ENCODE measurements at places on chromosomes 12 and 14.

- no peak for DNase-seq
Observed at GRCh38 chr12:70197345-70197744, 45.9 kb upstream of the CNOT2 start.

DNA sequence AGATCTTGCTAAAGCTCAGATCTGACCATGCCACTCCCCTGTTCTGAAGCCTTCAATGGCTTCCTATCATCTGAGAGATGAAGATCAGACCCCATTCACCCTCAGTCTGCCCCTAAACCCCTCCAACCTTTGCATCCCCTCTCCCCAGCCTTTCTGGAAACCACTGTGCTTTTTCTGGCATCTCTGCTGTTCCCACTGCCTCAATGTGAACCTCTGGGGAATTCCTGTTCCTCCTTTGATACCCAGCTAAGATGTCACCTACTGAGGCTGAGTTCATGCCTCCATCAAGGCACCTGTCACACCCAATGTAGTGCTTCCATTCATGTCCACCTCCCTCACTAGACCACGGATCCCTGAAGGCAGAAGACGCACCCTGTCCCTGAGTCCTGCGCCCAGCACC is 19.3 kb downstream of the CYP46A1 start:
- DNase-seq = no peak

DNA sequence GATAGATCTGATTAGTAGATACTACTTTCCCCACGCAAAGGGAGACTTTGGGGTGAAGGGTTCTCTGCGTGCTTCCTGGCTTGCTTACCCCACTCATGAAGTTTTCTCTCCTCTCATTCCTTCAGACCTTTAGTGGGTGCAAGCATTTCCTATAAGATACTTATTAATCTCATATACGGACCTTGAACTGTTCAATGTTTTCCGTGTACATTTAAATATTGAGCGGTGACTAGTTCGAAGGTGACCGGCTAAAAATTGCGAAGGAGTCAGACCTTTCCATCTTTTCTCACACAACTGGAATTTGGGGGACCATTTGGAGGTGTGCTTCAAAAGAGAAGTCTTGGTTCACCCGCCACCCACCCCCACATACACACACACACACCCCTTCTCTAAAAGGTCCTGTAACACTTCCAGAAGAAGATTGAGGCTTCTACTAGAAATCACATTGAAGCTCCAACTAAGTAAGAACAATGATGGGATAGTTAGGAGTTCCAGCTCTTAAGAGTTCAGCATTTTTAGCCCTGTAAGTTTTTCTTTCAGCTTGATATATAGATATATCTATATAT is 6.1 kb upstream of the FOXG1 start:
- DNase-seq = no peak

DNA sequence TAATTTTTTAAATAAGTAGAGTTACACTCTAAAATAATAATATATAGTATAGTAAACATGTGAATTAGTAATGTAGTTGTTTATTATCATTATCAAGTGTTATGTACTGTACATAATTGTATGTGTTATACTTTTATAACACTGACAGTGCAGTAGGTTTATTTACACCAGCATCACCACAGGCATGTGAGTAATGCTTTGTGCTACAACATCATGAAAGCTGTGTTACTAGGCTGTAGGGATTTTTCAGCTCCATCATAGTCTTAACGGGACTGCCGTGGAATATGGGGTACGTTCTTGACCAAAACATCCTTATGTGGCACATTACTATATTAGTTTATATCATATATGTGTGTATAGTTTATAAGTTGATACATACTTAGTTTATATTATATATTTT is 8.6 kb downstream of the FNTB start:
- DNase-seq = no peak

DNA sequence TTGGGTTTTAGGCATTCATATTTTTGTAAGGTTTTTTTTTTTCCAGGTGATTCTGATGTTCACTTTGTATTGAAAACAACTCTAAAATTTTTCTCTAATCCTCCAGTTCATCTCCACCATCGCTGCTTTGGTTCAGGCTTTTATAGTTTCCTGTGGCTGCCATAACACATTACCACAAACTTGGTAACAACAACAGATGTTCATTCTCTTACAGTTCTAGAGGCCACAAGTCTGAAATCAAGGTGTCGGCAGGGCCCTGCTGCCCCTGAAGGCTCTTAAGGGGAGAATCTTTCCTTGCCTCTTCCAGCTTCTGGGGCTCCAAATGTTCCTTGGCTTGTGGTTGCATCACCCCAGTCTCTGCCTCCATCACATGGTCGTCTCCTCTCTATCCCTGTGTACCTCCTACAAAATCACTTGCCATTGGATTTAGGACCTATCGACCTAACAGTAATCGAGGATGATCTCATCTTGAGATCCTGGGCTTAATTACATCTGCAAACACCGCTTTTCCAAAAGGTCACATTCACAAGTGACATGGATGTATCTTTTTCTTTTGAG is 55.2 kb downstream of the PELI2 start:
- no peak for DNase-seq

GRCh38 chr14:96136371-96137005 is 68.2 kb upstream of the BDKRB2 start:
- DNase-seq = no peak

GRCh38 chr12:131012279-131013069 is 58.8 kb downstream of the ADGRD1 start:
- DNase-seq = no peak

GRCh38 chr12:38289396-38289795 is 27.2 kb upstream of the ALG10B start:
- DNase-seq = no peak

GRCh38 chr12:9064201-9064814 is 51.4 kb downstream of the A2M start:
- no peak for DNase-seq

DNA sequence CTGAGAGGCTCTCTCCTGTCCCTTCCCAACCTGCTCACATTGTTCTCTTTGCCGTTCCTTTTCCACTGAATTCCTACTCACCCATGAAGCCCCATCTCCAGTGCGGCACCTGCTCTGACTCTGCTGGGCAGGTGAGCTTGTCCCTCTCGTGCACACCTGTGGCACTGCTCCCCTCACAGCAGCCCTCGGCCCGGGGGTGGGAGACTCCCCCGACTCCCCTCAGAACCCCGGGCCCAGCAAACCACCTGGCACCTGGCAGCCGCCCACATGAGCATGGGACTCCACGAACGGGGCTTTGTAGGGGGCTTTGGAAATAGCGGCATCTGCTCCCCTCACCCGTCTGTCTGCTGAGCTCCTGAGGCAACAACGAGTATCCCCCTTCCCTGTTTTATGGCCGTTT is 162.4 kb upstream of the PRMT8 start:
- DNase-seq = no peak

- no peak for DNase-seq
Observed at GRCh38 chr12:6281081-6281809, 29.2 kb upstream of the PLEKHG6 start.

DNA sequence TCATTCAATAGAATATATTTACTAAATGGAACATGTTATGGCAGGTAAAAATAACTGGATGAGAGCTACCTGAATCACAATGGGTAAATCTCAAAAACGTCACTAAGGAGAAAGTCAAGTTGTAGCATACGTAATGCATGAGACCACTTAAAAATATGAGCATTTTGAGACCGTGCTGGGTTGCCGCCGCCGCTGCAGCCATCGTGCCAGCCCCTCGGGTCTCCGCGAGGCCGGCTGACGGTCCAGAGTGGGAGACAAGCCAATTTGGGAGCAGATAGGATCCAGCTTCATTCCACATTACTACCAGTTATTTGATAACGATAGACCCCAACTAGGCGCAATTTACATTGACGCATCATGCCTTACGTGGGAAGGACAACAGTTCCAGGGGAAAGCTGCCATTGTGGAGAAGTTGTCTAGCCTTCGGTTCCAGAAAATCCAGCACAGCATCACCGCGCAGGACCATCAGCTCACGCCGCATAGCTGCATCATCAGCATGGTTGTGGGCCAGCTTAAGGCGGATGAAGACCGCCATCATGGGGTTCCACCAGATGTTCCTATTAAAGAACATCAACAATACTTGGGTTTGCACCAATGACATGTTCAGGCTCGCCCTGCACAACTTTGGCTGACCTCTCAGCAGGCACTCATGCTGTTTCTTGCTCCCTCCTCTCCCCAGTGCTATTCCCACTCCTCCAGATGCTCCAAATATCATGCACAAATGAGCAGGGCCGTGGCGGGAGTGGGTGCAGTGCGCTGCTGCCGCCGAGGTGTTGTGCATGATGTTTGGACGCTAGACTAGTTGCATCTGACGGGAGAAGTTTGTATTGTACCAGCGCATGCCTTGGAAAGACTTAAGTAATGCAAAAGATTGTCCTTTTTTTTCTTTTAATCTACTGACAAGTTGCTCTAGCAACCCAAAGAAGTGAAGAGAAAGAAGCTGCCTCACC is 6.3 kb upstream of the BRMS1L start:
- DNase-seq = no peak

DNA sequence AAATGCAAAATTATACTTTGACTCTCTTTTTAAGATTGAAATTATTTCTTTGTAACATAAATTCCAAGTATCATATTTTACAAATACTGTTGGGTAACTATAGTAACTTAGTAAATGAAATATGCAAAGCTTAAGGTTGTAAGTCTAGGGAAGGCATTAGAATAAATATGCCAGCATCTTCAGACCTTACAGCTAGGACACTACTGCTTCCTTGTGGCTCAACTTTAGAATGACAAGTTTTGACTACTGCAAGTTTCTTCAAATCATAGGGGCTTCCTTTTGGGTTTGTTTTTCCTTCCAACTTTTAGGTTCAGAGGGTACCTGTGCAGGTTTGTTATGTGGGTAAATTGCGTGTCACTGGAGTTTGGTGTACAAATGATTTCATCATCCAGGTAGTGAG is 17.7 kb upstream of the ANP32D start:
- peak; percentile 4 for DNase-seq

DNA sequence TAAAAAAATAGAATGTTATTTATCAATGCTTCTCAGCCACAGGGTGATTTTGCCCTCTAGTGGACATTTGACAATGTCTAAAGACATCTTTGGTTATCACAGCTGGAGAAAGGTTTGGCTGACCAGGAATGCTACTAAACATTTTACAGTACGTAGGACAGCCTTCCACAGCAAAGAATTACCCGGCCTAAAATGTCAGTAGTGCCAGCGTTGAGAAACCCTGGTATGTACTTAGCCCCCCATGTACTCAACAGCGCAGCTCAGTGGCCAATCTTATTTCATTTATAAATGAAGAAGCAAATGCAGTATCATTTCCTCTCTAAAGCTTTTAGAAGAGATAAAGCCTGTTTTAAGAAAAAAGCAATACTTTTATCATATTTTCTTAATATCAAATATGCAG is 5.8 kb downstream of the MARK3 start:
- DNase-seq = no peak

DNA sequence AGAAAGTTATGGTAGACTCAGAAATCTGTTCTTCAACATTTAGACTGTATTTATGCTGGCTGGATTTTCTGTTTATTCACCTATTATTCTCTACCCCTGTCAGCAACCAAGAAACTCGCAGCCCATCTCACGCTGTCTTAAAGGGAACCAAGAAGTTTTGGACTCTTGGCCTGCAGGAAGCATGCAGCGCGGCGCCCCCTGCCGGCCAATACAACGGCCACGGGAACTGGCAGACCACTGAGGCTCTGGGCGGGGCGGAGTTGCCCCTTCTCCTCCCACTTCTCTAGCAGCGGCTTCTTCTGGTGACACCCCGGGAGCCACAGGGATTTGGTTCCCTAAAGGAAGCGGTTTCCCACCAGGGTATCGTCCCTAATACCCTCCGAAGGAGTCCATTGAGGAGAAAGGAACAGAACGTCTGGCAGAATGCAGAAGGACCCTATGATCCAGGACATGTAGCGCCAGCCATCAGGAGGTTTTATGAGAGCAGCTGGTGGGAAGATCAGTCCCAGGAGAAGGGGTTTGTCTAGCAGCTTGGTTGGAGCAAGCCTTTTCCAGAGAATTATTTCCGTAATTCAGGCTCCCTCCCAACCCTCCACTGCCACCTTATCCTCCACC is 21.0 kb upstream of the RNASE2 start:
- DNase-seq = no peak

DNA sequence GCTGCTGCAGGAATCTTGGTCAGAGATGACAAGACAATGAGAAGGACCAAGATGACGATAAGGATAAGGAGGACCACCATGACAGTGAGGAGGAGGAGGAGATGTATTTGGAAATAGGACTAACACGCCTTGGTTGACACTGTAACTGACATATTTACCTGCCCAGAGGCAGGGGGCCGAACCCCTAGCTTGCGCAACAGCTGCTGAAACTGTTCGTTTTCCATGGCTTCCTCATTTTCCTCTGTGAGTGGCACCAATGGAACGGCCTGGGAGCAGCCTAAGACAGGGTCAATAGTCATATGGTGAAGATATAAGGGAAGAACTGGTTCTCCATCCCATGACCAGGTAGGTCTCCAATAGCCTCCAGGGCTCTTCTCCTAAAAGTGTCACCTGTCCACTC is 28.8 kb downstream of the TIMELESS start:
- no peak for DNase-seq

DNA sequence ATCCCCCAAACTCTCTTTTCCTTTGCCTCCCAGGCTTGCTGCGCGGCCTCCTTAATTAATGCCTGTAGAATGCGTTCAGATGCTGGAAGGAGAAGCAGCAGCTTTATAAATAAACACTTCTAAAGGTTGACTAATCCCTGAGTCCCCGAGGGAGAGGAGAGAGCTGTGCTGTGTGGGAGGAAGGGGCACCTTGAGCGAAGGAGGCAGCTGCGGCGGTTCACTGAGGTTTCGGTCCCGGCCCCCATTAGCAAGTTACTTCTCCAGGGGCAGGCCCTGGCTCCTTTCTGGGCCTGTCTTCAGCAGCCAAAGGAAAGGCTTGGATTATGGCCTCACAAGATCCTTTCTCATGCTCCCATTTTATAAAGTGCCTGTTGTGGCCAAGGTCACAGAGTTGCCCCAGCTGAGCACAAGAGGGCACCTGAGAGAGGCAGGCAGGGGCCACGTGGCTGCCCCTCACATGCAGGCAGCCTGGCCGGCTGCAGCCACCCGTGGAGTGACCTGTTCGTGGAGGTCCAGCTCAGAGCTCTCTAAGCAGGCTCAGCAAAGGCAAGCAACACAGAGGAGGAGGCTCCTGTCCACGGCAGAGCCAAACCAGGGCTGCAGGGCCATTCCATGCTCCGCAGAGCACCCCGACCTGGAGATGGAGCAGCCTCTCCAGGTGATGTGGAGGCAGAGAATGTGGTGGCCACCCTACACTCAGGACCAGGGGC is 15.0 kb upstream of the CACNA2D4 start:
- DNase-seq = peak; percentile 4

- DNase-seq = no peak
Observed at GRCh38 chr14:38184132-38184531, 23.6 kb upstream of the SSTR1 start.

DNA sequence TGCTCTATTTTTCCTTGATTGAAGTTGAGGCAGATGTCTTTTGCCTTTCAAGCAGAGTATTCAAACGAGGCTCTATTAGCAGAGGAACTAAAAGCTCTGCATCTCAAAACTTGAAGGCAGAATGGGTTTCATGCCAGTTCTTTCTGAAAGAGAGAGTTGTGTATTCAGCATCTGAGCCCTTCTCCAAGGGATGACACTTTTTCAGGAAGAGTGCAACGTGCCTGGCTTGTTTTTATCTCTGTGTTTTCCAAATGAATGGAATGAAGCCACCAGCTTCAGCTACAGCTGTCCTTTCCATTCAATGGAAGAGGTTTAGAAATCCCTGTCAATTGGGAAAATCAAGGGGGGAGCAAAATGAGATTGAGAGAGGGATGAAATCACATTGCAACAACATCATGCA is 14.6 kb downstream of the BEST3 start:
- DNase-seq = no peak

- DNase-seq = no peak
Observed at GRCh38 chr12:24256684-24257083, 307.2 kb upstream of the SOX5 start.

- no peak for DNase-seq
Observed at GRCh38 chr12:85781766-85782165, 54.4 kb downstream of the RASSF9 start.
